Activated T-cell treated with anti-CD3 and anti-CD28 coated beads, Interleukin-2, amount 50 U/mL, for 72 hours (primary cell): ENCODE measurements at places on chromosomes 5 and 9.

- DNase-seq, result peak; percentile 13
- no peak overlapping the region for H3K4me3 ChIP-seq
- H3K36me3 ChIP-seq, result no peaks in the 10 kb centered on the region
- peaks cover 6% of the 10 kb centered on the region for H3K27me3 ChIP-seq
These were observed 144.9 kb downstream of the MYO10 start for GRCh38 chr5:16791036-16791705.

DNA sequence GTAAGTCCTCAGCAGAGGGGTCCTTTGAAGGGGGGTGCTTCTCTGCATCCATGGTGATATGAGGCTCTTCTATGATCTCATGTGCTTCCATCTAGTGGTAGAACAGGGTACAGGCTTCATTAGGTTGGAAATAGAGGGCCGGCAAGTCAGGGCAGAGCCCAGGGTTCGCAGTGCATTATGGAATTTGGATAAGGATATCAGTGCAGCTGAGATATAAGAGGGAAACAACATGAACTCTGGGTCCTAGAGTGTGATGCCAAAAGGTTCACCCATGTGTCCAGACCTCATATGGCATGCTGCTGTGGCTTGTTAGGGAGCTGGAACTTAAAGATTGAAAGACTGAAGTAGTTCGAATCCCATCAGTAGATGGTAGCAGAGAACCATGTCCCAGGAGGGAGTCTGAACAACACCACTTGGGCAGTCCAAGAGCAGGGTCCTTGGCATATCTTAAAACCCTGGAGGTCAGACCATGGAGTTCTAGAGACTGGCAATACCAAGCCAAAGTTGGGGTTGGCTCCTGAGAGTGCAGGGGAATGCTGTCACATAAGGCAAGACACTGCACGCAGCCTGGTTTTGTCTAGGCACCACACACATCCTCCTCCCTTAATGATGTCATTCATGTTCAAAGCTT, 2.3 kb downstream of the FAM221B start:
- H3K4me1 ChIP-seq, result peaks cover 41% of the 10 kb centered on the region
- DNase-seq, result peak; percentile 38
- H3K27me3 ChIP-seq, result peaks cover 10% of the 10 kb centered on the region
- no peak overlapping the region for H3K27ac ChIP-seq
- no peaks in the 10 kb centered on the region for H3K36me3 ChIP-seq

DNA sequence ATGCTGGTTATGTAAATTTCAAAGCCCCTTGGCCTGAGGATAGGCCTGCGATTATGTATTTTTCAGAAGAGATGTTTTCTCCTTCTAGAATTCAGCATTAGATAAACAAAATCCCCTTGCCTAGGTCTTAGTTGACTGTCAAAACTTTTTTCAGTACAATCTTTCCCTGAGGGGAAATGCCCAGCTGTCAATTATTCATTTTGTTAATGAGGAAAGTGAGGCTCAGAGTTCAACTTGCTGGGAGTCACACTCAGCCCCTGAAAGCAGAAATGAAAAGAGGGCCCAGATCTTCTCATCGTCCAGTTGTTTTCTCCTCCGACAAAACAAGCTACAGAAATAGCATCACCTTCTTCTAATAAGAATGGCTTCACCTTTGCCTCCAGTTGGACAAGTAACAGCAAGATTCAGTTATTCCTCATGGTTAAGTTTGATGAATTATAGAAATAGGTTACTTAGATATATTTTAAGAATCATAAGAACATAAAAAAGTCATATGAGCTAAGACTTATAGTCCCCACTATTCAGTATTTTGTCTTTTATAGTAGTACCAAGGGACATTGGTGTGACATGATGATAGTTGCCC, 627.1 kb upstream of the WWC1 start:
- H3K27me3 ChIP-seq, result no peaks in the 10 kb centered on the region
- no peak overlapping the region for H3K4me3 ChIP-seq
- H3K36me3 ChIP-seq, result no peaks in the 10 kb centered on the region
- H3K4me1 ChIP-seq, result no peaks in the 10 kb centered on the region
- no peak overlapping the region for H3K27ac ChIP-seq

DNA sequence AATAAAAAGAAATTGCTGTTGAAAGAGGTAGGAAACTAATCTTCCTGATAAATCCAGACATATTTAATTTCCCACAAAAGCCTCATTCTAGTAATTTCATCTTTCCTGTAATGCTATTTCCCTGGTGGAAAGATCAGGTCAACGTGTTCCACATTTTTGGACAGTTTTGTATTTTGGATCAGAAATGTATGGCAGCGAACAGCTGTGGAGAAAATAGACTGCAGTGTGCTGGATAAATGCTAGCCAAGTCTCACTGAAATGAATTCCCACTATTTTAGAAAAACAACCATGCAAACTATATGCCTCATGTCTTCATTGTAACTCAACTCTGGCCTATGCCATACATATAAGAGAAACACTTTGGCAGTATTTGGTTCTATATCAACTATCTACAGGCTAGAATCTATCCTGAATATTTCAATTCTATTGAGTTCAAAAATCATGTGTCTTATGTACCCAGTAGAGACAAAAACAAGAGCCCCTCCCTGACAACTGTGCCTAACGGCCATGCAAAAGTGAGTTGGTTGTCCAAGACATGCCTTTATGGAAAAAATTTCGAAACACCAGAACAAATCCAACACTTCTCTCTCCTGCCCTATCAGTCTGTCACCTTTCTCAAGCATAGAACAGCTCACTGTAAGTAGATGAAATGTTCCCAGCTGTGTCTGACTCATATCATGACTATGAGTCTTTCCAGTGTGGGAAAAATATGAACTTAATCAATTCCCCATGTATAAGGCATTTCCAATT, 191.3 kb upstream of the NREP start:
- peaks cover 14% of the 10 kb centered on the region for H3K27me3 ChIP-seq
- DNase-seq, result no peak
- H3K4me1 ChIP-seq, result no peaks in the 10 kb centered on the region
- H3K36me3 ChIP-seq, result no peaks in the 10 kb centered on the region
- no peak overlapping the region for H3K27ac ChIP-seq

GRCh38 chr9:91750343-91750742, 199.7 kb downstream of the ROR2 start:
- no peaks in the 10 kb centered on the region for H3K4me1 ChIP-seq
- DNase-seq, result no peak
- no peak overlapping the region for H3K27ac ChIP-seq
- H3K27me3 ChIP-seq, result no peaks in the 10 kb centered on the region
- H3K4me3 ChIP-seq, result no peak overlapping the region

- no peaks in the 10 kb centered on the region for H3K27me3 ChIP-seq
- no peak overlapping the region for H3K4me3 ChIP-seq
- H3K36me3 ChIP-seq, result no peaks in the 10 kb centered on the region
- H3K27ac ChIP-seq, result no peak overlapping the region
These were observed 505.6 kb downstream of the MAN2A1 start for GRCh38 chr5:110195288-110195687.

GRCh38 chr9:108093773-108094675, 604.5 kb upstream of the KLF4 start:
- no peaks in the 10 kb centered on the region for H3K4me1 ChIP-seq
- no peak overlapping the region for H3K4me3 ChIP-seq
- H3K27ac ChIP-seq, result no peak overlapping the region
- DNase-seq, result no peak
- H3K36me3 ChIP-seq, result no peaks in the 10 kb centered on the region

GRCh38 chr5:147396070-147396823, 113.6 kb downstream of the DPYSL3 start:
- DNase-seq, result no peak
- no peaks in the 10 kb centered on the region for H3K4me1 ChIP-seq
- H3K27ac ChIP-seq, result no peak overlapping the region
- H3K27me3 ChIP-seq, result no peaks in the 10 kb centered on the region
- no peaks in the 10 kb centered on the region for H3K36me3 ChIP-seq

GRCh38 chr5:4313138-4313537, 717.5 kb downstream of the IRX1 start:
- no peak overlapping the region for H3K4me3 ChIP-seq
- H3K4me1 ChIP-seq, result no peaks in the 10 kb centered on the region
- H3K27ac ChIP-seq, result no peak overlapping the region
- no peaks in the 10 kb centered on the region for H3K36me3 ChIP-seq
- DNase-seq, result no peak
- no peaks in the 10 kb centered on the region for H3K27me3 ChIP-seq

DNA sequence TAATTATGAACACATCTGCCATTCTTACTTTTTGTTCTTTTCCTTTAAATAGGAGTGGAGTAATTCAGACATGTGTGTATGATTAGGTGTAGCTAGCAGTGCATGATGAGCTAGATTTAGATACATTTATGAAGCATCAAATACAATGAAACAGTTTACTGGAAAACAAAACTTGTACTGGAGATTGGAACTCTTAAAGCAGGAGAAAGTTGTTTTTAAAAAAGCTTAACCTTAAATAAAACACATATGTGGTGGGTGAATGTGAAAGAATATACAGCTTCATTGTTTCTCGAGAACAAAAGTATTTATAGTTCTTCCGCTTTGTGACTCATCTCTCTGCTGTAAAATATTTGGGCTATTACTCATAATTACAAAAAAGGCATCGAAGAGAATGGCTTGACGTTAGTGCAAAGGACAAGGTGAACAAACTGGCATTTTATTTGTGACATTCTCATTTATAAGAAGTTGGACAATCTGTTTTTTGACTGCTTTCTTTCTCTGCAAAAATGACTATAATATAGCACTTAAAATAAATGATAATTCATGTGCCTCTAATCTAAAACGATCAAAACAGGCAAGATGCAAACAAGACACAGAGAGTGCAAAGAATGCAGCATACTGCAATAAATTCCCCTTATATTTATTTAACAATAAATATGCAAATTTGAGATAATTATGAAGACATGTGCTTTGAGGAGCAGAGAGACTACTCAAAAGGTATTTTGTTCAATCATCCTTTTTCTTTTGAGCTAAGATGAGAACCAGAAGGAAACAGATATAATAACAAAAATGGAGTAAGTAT, 478.8 kb downstream of the CETN3 start:
- no peak overlapping the region for H3K4me3 ChIP-seq
- no peak for DNase-seq
- H3K36me3 ChIP-seq, result no peaks in the 10 kb centered on the region
- no peaks in the 10 kb centered on the region for H3K27me3 ChIP-seq
- no peaks in the 10 kb centered on the region for H3K4me1 ChIP-seq

GRCh38 chr5:58505502-58505901, 14.3 kb downstream of the GAPT start:
- H3K4me1 ChIP-seq, result no peaks in the 10 kb centered on the region
- DNase-seq, result no peak
- H3K27ac ChIP-seq, result no peak overlapping the region

GRCh38 chr5:36724467-36725332, 118.3 kb downstream of the SLC1A3 start:
- H3K36me3 ChIP-seq, result peaks cover 3% of the 10 kb centered on the region
- H3K27ac ChIP-seq, result peak overlapping the region; percentile 51
- peaks cover 32% of the 10 kb centered on the region for H3K4me1 ChIP-seq
- DNase-seq, result peak; percentile 34

GRCh38 chr5:172028167-172028566, 21.7 kb upstream of the FBXW11 start:
- no peak overlapping the region for H3K27ac ChIP-seq
- peaks cover 14% of the 10 kb centered on the region for H3K36me3 ChIP-seq
- H3K4me1 ChIP-seq, result peaks cover 2% of the 10 kb centered on the region
- H3K4me3 ChIP-seq, result no peak overlapping the region
